Stimulated activated CD8-positive, alpha-beta memory T cell treated with anti-CD3 and anti-CD28 coated beads, Interleukin-15, amount 100 ng/mL, for 1 hour (primary cell): ENCODE measurements at places on chromosomes 12 and 14.

- DNase-seq: no peak
These were observed 10.3 kb downstream of the CCDC175 start for GRCh38 chr14:59566296-59566695.

- no peak for DNase-seq
These were observed 86.6 kb downstream of the FOXN3 start for GRCh38 chr14:89330236-89331002.

DNA sequence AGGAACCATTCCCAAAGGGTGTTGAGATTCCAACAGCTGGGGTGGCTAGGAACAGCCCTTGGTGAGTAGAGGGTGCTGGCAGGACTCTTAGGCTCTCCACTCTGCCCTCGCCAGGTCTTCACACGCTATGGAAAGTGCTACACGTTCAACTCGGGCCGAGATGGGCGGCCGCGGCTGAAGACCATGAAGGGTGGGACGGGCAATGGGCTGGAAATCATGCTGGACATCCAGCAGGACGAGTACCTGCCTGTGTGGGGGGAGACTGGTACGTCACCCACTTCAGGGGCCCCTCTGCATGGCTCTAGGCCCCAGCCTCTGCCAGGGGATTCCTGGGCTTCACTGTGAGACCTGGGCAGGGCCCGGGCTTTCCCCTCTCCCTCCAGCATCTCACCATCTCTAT, 8.0 kb upstream of the SMARCD1 start:
- no peak for DNase-seq

DNA sequence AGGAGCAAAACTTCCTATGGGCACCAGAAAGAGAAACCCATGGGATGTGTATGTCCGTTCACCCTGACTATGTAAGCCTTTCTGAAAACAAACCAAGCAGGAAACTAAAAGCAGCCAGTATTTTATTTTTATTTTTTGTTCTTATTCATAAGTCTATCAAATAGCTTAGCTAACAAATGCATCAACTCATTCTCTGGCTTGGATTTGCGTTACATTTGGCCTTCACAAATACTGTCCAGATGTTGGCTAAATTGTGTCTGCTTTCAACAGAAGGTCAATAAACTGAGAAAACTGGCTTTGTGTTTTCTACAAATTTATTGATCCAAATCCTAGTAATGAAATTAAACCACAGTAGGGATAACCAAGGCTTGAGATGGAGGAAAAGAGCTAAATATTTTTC, 379.0 kb downstream of the NOVA1 start:
- DNase-seq: no peak

DNA sequence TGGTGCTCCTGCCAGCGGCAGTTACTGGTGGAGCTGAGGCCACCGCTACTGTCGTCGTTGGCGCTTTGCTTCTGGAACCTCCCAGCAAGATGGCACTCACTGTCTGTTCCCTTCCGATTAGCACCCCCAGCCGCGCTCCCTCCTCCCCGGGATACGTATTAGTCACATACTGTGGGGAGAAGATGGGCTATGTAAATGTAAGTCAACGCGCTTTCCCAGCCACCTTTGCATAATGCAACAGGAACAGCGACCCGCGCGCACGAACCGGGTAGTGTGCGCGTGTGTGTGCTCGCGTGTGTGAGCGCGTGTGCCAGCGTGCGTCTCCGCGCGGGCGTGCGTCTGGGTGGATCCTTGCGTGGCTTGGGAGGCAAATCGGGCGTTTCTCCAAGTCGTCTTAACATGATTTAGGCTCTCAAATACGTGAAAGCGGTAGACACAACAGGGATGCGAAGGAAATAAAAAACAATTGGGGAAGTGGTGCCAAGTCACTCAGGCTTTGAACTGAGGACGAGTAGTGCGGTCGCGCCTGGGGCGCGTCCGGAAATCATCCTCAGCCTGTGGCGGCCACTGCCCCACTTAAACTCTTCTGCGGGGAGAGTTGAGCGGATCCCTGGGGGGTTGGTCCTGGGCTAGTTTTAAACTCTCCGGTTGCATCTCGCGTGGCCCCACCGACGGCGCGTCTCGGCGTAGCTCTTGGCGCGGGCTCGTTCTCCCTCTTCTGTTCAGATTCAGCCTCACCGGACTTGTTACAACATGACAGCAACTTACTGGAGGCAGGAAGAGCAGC, 1.8 kb downstream of the FLRT2 start:
- DNase-seq: no peak
